ENCODE measurements at places on chromosomes 7 and 10. TPM values are rescaled to one million over a fixed set of nuclear protein-coding genes. Genes with fewer than 3 reads are reported as not detected.

DNA sequence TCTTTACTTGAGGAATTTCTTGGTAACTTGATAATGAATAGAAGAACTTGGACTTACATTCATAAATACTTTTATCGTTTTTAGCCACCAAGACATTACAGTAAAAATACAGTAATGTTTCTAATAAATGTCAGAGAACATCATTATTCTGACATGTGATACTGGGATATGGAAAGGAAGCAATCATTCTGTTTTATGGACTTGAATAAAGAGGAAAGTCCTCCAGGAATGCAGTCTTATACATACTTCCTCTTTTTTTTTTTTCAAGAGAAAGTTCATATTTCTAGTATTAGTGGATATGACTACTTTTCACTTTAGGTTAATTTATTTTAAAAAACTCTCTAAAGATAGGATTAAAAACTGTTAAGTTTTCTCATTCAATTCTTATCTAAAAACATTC is 220.0 kb upstream of the SEMA3C start:
- DNase-seq, result no peak

DNA sequence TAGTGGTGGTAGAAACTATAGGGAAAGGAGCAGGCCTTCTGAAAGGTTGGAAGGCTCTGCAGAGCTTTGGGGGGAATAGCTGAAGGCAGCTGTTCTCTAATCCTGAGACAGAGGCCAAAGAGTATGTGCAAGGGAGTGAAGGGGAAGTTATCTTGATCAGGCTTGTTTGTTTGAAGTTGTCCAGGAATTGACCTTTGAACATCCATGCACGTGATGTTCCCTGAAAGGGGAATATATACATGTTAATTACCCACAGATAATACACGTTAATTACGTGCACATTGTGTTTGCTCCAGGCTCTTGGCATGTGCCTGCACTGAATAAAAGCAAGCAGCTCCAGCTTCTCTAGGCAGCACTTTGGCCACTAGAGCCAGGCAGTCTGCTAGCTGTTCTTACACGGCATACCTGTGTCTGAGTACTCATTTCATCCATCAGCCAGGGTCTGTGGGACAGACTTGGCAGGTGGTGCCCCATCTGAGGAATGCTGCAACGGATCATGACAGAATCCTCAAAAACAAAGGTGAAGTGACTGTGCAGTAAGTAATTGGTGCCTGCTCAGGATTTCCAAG is 18.0 kb upstream of the STARD3NL start:
- peak; percentile 25 for DNase-seq

GRCh38 chr10:100728928-100729861 is 16.2 kb upstream of the PAX2 start:
- peak; percentile 30 for DNase-seq

The HBP1 gene
- total RNA-seq, result 71.0 TPM

GRCh38 chr10:102113261-102113955 is 6.8 kb downstream of the LDB1 start:
- no peak for DNase-seq

The MCM10 gene
- total RNA-seq, result 1.9 TPM

The GIMAP7 gene
- total RNA-seq, result 8.7 TPM

DNA sequence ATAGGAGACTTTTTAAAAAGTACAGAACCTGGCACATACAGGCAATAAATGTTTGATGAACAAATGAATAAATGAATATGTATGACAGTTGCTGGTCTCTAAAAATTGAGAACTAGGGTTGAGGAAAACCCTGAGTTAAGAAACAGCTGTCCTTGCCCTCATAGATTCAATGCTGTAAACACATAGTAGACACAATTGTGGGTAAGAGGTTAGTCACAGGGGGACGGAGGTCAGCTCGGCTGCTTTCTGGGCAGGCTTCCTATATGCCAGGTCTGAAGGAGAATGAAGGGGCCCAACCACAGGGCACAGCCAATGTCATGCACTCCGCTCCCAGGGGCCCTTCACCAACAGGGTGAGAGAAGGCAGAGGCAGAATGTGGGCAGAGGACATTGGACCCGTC is 143.3 kb upstream of the RSU1 start:
- no peak for DNase-seq

DNA sequence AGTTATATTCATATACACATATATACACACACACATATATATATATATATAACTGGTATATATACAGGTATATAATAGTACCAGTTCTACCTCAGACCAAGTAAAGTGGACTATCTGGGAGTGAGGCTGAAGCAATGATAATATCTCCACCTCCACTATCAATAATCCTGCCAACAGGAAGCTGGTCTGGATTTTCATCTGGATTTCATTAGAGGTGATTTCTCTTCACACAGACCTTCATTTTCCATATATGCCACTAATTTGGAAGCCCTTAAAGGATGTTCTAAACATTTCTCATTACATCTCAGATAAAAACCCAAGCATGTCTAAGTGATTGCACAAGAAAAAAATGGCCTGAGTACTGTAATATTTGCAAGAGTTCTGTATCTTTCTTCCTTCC is 1.7 kb upstream of the SLC35B4 start:
- no peak for DNase-seq

DNA sequence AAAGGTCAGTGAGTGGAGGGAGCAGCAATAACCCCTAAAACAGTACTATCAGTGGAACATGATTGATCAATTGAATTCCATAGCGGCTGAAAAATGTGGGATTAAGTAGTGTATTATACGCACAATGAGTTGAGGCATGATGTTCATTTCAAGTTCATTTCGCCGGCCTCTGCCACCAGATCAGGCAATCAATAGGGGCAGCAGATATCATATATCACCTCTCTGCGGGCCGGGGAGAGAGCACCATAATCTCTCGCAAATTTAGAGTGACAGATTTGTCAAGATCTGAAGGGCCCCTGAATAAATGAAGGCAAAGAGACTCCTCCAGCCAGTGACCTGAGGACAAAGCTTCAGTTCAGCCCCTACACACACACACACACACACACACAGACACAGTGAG is 58.5 kb downstream of the PAX2 start:
- DNase-seq, result no peak

- no peak for DNase-seq
Measured at GRCh38 chr7:33444511-33444910, 315.1 kb downstream of the BBS9 start.

DNA sequence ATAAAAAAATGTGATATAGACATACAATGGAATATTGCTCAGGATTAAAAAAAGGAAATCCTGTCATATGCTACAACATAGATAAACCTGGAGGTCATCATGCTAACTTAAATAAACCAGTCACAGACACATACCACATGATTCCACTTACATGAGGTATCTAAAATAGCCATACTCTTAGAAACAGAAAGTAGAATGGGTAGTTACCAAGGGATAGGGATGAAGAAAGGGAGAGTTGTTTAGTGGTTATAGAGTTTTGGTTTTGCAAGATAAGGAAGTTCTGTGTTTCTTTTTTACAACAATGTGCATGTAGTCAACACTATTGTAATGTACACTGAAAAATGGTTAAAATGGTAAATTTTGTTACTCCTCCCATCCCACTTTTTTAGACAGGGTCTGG is 30.5 kb downstream of the BICC1 start:
- DNase-seq, result no peak

The PTER gene
- 22.0 TPM for total RNA-seq

DNA sequence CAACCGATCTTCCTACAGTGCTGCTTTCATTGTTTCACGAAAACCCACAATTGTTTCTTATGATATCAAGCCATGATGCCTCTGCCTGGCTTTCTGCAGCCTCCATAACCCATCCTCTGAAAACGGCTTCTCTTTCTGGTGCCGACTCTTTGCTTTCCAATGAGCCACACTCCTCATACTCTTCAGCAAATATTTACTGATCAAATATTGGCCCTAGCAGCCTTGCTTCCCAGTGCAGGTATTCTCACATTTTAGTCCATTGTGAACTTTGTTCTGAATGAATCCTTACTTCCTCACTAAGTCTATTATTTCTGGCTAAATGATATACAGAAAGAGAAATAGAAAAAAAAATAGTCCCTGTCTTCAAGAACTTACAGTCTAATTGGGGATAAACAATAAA is 35.5 kb downstream of the LAMB1 start:
- no peak for DNase-seq

The CDH23 gene
- total RNA-seq, result 2.5 TPM

The TEX47 gene
- total RNA-seq, result not detected

GRCh38 chr10:99429517-99430095 is 818 bp downstream of the GOT1 start:
- DNase-seq, result no peak

- no peak for DNase-seq
Measured at GRCh38 chr10:21174715-21175495, 277.8 kb upstream of the NEBL start.

The DYDC1 gene
- total RNA-seq, result not detected

DNA sequence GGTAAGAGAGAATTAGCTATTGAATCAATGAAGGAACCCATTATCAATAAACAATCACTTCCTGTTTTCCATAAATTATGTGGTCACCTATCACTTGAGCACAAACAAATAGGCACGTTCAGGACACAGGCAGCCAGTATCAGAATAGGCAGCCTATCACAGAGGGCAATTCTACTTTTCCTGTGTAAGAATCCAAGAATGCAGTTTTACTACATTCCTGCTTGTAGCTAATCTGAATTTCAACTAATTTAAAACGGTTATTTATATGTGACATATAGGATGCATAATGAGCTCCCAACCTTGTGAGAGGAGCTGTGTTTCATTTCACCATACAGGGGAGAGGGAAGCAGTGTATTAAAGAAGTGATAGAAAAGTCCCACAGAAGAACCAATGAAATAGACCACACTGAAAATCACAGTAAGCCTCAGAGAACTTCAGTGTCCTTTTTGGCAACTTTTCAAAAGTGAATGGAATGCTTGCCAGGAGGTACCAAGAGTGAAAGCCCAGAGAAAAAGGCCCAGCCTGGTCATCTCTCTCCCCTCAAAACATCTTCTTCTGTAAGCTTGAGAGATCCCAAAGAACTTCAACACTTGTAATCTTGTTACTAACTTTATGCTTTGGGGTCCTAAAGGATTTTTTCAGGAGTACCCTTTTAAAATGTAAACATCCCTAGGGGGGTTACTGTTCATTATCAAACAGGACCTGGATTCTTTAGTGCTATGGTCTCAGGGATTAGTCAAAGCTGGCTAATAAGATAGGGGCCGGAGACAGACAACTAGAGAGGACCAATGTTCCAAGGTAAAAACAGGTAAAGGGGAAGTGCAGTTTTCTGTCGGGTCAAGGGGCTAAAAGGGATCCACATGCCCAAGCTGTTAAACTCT is 1.3 kb downstream of the IMMP2L start:
- DNase-seq, result no peak

The STOX1 gene
- 3.4 TPM for total RNA-seq

DNA sequence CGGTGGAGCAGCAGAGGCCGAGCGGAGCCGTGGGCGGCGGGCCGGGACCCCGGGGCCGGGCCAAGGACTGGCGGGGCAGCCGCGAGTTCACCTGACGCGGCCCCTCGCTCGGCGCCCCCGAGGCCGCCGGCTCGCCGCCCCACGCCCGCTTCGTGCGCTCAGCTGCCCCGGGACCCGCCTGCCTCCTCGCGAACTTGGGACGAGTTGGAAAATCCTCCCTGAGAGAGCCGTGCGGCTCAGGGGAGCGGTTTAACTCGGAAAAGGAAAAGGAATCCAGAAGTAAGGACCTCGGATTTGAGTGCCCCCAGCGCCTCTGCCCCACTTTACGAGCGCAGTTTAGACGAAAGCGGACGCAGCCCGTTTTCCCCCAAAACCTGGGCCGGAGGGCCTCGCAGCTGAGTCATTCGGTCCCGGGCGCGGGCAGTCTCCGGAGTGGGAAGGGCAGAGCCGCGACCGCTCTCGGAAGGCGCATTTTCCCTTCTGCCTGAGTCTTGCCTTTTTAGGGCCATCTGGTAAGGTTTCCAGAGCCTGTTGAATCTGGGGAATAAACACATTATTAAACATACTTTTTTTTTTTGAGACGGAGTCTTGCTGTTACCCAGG is 744 bp downstream of the CREM start:
- peak; percentile 72 for DNase-seq

The HYAL4 gene
- not detected for total RNA-seq

GRCh38 chr10:31920538-31920937 is 8.1 kb downstream of the ARHGAP12 start:
- DNase-seq, result no peak

The JAZF1 gene
- total RNA-seq, result 8.3 TPM

GRCh38 chr10:85666102-85666501 is 700.5 kb downstream of the GRID1 start:
- no peak for DNase-seq

- no peak for DNase-seq
Measured at GRCh38 chr10:131260452-131261211, 50.9 kb downstream of the TCERG1L start.

DNA sequence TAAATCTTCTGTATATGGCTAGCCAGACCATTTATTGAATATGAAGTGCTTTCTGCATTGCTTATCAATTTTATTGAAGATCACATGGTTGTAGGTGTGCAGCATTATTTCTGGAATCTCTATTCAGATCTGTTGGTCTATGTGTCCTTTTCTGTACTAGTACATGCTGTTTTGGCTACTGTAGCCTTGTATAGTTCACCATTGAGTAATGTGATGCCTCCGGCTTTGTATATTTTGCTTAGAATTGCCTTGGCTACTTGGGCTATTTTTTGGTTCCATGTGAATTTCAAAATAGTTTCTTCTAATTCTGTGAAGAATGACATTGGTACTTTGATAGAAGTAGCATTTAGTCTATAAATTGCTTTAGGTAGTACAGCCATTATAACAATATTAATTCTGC is 1187.2 kb downstream of the XPNPEP1 start:
- no peak for DNase-seq

The SEC23IP gene
- total RNA-seq, result 67.2 TPM

- DNase-seq, result no peak
Measured at GRCh38 chr10:108204528-108205305, 1040.2 kb upstream of the SORCS1 start.
